T-cell (primary cell): ENCODE measurements at places on chromosomes 2 and 18.
A peak's percentile ranks its signal among the peaks of the same experiment; 100 is the strongest.

GRCh38 chr2:241862093-241862492 lies 3.4 kb upstream of the PDCD1 start:
- DNase-seq = no peak

DNA sequence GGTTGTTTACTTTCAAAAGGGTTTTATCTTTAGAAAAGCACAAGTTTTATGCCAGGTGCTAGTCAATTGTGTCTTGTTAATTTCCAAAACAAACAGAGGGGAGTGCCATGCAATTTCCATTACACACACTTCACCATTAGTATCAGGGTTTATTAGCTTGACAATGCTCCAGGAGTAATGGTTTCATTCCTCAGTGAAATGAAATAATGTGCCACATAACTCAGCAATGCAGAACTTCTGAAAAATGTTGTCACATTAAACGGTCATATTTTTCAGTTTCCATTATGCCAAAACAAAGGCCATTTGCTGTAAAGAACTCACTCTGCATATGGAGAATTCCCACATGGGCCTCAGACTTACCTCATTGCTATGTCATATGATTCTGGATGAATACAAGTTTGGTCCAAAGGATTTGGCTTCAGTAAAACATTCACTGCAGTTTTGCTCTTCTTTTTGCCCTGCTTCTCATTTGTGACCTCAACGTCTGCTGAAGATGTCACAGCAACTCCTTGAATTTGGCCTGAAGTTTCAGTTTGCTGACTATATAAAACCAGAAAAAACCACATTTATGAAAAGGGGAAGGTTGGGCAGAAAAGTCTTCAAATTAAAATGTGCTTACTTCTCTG lies 198.2 kb downstream of the SRBD1 start:
- no peak for DNase-seq

- no peak for DNase-seq
Measured at GRCh38 chr2:9991221-9991620, 39.7 kb downstream of the GRHL1 start.

DNA sequence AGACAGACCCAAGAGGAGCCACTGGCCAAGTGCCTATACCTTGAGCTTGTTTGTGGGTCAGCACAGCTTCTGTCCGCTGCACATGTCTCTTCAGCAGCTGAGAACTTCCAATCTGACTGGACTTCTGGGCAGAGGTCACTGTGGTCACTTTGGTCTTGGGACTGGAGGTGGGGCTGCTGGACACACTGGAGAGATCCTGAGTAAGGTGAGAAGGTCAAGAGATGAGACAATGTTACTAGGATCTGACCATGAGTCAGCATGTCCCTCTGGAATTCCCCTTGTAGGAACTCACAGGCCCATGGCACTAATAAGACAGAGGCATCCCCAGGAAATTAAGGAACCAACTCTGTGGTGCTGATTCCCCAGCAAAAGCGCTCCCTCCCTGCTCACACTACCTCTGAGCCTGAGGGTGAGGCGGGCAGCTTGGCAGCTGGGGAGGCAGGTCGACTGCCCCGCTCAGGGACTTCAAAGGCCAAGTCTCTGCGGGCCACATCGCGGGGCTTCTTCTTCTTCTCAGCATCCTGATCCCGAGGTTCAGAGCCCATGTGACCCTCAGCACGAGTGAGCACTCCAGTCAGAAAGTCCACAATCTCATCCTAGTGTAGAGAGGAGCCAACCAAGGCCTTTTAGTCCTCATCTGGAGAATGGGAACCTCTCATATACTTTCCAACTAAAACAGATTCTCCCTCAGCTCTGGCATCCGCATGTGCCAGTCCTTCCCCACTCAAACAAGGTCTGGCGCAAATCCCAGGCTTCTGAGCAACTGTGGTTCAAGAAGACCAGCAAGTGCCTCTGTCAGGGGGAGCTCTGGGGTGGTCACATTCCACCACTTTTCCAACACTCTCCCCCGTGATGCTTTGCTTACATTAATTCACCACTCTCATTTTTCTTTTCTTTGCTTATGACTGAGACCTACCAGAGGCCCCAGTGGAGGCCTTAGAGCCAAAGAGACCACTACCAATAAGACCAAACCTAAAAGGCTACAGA lies 29.4 kb downstream of the KANSL3 start:
- no peak for DNase-seq

- no peak for DNase-seq
Measured at GRCh38 chr2:191383486-191383885, 138.3 kb downstream of the MYO1B start.

- DNase-seq = no peak
Measured at GRCh38 chr2:236250286-236250685, 13.9 kb downstream of the ASB18 start.

DNA sequence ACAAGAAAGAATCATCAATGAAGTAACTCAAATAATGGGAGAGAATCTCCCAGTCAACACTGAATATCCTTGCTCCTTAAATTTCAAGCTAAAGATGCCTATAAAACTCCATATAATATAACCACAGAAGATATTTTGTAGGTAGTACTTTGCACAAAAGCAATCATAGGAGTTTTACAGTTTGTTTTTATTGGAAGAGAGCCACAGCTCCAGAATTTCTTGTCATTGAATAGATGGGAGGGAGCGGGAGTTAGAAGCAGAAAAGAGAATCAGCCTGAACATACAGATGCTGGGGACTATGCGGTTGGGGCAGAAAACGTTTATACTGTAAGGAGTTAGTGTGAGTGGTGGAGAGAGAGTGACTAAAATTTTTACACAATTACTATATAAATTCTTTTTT lies 18.3 kb upstream of the SMAD4 start:
- no peak for DNase-seq

- no peak for DNase-seq
Measured at GRCh38 chr2:108910541-108911396, 78.3 kb downstream of the EDAR start.

GRCh38 chr2:124315221-124315880 lies 290.3 kb downstream of the CNTNAP5 start:
- DNase-seq = no peak

- DNase-seq = peak; percentile 29
Measured at GRCh38 chr2:27735263-27735904, 36.1 kb upstream of the MRPL33 start.

DNA sequence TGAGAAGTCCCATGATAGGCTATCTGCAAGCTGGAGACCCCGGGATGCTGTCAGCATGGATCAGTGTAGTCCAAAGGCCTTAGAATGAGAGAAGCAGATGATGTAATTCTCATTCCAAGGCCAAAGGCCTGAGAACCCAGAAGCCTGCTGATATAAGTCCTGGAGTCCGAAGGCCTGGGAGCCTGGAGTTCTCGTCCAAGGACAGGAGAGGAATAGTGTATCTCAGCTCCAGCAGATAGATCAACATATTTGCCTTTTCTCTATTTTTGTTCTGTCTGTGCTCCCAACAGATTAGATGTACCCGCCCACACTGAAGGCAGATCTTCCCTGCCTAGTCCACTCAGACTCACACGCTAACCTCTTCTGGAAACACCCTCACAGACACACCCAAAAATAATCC lies 454.9 kb upstream of the CHAC2 start:
- DNase-seq = no peak

- DNase-seq = no peak
Measured at GRCh38 chr2:48851161-48851560, 95.6 kb upstream of the LHCGR start.

- no peak for DNase-seq
Measured at GRCh38 chr18:679516-679915, 22.1 kb downstream of the TYMS start.

GRCh38 chr2:145597809-145598208 lies 1077.9 kb upstream of the ZEB2 start:
- DNase-seq = no peak

DNA sequence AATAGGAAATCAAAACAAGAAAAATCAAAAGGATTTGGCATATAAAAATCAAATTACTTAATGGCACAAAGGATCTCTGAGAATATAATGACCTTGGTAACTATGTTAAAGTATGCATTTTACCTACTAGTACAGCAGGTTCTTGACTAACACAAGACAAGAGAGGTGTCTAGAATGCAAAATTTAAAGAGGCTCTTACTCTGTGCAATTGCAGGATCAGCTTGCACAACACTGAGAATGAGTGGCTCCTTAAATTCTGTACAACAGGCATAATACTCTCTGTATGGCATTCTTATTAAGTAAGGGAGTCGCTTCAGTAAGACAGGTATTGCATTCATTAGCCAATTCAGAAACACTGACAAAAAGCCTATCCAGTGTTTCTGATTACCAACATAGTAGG lies 72.6 kb downstream of the UGP2 start:
- no peak for DNase-seq

- no peak for DNase-seq
Measured at GRCh38 chr2:239854596-239854995, 170.5 kb downstream of the NDUFA10 start.

DNA sequence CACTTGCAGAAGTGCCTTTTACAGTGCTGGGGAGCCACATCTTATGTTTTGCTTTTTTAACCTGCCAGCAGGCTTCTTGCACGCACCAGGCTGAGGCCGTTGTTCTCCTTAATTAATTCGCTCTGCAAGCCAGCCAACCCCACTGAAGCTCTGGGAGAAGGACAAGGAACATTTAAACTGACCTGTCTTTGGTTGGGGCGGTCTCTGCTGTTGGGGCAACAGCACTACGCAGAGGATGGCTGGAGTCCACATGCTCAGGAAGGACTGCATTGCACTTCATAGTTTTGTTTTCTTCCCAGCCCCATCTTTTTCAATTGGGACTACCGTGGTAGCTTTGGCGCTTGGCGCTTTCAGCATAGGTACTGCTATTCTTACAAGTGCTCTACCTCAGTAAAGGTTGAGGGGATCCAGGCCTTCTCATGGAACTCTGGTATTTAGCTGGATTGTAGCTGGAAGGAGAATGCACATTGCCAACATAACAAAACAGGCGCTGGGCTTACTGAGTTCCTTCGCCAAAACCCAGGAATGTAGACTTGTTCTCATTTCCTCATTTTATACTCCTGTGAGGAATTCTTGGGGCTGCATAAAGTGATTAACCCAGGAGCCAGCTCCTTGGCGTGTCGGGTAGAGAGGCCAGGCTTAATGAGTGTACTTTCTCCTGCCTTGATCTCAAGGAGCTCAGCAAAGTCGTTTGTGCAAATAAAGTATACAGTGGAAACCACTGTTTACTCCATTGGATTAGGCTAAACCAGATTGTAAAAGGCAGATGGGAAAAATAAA lies 146.2 kb downstream of the PRKCE start:
- DNase-seq = no peak

DNA sequence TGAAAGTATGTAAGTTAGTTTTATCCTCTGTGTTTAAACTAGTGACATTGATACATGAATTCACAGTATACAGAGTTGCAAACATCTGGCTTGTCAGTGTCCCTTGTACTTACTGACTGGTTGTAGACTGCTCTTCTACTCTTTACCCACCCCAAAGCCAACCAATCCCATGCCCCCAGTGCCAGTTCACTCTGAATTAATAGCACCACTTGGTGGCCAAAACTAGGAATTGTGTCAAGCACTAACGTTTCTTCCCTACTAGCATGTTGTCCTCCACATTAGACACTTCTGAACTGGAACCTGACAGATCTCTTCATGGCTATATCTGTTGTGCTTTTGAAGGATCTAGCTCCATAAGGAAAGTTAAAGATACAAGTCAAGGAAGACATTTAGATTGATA lies 27.2 kb upstream of the OTX1 start:
- DNase-seq = no peak

DNA sequence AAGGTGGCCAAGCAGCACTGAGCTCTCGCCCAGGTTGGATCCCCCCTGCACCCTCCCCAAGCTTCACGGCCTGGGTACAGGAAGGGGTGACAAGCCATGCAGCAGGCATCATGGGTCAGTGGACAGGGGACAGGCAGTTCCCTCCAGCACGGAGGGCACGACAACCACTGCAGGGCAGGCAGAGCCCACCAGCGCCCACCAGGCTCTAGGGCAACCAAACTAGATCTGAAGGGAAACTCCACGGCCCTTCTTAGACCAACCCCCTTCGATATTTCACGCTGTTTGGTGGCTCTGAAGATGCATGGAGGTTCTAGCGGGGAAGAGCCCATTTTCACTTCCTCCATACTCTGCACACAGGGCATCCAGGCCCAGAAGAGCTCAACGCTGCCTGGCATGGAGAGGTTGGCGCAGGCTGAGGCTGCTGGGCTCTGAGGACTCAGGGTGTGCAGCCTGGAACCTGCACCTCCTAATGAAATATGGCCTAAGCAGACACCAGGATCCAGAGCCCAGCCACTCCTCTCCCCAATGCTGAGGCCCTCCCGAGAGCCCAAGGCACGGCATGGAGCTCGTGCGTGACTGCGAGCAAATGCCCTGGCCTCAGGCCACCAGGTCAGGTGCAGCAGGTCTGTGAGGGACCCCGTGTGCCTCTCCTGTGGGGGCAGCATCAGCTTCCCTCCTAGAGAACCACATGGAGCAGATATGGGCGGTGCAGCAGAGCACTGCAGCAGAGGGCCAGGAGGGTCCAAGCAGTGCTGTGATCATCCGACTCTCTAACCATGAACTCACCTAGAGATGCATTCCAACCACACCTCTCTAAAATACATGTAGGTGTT lies 8.7 kb upstream of the MTERF4 start:
- no peak for DNase-seq
